ENCODE measurements at places on chromosomes 2 and 18.
A peak's percentile ranks its signal among the peaks of the same experiment; 100 is the strongest.

DNA sequence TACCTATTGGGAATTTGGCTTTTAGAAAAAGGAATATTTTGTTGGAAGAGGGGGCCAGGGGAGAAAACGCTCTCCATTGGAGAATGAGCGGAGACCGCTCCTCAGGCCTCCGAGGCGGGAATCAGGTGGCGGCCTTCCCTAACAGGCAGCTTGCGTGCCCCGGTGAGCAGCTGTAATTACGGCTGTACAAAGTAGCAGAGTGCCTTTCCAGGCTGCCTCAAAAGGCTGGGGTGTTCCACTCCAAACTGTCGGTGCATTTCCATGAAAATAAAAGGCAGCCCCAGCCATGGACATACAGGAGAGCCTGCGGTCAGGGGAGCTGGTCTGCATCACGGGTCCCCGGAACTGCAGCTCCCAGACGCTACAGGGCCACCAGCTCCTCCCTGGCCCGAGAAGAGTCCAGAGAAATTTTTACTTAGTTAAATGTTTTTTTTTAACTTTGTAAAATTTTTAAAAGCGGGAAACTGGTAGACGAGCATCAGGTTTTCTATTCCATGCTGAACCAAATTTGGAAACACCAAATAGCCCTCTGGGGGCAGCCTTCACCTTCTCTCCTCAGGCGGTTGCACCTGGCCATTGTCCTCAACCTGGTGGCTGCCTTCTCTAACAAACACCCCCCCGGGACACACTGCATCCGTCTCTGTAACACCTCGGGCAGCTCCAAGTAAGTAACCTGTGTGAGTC lies 209.3 kb upstream of the SALL3 start:
- no peaks in the 10 kb centered on the region for H3K36me3 ChIP-seq
- DNase-seq: no peak
- H3K27me3 ChIP-seq: no peaks in the 10 kb centered on the region
- no peaks in the 10 kb centered on the region for H3K4me1 ChIP-seq
- H3K27ac ChIP-seq: no peak overlapping the region

GRCh38 chr18:57841568-57841967 lies 38.5 kb upstream of the ATP8B1 start:
- no peaks in the 10 kb centered on the region for H3K36me3 ChIP-seq
- peaks cover 13% of the 10 kb centered on the region for H3K4me1 ChIP-seq
- DNase-seq: no peak
- no peaks in the 10 kb centered on the region for H3K27me3 ChIP-seq
- H3K4me3 ChIP-seq: no peak overlapping the region
- H3K27ac ChIP-seq: no peak overlapping the region

DNA sequence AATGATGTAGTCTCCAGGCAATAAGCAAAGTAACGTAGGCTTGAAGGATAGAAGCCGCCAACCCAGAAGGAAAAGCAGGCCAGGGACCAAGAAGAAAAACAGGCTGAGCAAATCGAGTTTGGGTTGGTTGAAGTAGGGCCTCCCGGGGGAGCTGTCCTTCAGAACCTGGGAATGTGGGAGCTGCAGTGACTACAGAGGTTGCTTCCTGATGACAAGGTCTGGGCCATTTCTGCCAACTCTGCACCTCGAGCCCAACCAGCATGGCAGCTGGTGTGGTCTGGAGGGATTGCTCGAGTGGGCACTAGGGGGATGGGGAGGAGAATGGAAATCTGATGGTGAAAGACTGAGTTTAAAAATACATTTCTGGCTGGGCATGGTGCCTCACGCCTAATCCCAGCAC lies 14.1 kb downstream of the ACMSD start:
- DNase-seq: no peak
- H3K4me3 ChIP-seq: no peak overlapping the region
- H3K27ac ChIP-seq: no peak overlapping the region
- H3K36me3 ChIP-seq: no peaks in the 10 kb centered on the region
- no peaks in the 10 kb centered on the region for H3K27me3 ChIP-seq

DNA sequence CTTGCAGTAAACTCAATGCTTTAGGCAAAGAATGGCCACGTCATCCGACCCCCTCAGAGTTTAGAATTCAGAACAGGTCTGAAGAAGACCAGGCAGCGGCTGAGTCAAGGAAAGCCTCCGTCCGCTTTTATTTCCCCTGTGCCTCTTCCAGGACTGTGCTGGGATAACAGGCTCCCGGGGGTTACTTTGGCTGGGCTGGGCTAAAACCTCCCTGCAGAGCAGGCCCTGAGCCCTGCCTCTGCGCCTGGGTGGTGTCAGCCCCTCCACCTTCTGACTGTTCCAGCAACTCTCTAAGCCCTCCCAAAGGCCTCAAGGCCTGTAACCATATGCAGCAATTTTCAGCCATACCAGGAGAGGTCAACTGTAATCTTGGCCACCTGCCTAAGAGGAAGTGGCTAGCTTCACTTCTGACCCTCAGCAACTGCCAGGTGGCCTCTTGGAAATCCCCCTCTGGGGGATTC lies 166.5 kb downstream of the RPIA start:
- no peak overlapping the region for H3K27ac ChIP-seq
- no peaks in the 10 kb centered on the region for H3K4me1 ChIP-seq
- no peak for DNase-seq
- no peak overlapping the region for H3K4me3 ChIP-seq

DNA sequence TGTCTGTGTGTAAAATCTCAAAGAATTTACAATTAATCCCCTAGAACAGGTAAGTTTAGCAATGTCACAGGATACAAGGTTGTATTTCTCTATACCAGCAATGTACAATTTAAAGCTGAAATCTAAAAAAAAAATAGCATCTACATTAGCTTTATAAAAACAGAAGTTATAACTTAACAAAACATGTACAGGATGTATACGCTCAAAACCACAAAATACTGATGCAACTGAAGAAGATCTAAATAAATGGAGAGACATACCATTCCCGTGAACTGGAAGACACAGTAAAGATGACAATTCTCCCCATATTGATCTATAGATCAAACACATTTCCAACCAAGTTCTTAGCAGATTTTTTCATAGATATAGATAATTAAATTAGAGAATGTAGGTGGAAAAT lies 17.5 kb upstream of the RANBP2 start:
- no peak for DNase-seq
- no peaks in the 10 kb centered on the region for H3K36me3 ChIP-seq
- no peaks in the 10 kb centered on the region for H3K27me3 ChIP-seq
- no peak overlapping the region for H3K27ac ChIP-seq

DNA sequence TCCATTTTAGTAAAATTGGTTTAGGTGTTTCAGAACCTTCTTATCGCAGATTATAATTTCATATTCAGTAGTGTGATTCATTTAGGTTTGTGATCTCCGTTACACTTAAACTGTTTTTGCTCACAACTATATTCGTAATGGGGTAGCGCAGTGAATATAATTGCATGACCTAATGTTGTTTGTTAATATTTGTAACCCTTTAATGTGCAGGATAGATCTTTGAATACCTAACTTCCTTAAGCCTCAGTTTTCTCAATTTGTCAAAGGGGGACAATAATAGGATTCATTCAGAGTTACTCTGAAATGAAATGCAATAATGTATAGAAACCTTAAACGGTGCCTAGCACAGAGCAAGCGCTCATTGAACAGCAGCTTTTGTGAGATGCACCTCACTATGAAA lies 558 bp upstream of the ZDBF2 start:
- peaks cover 7% of the 10 kb centered on the region for H3K4me1 ChIP-seq
- no peaks in the 10 kb centered on the region for H3K36me3 ChIP-seq
- H3K27ac ChIP-seq: no peak overlapping the region
- peaks cover 31% of the 10 kb centered on the region for H3K27me3 ChIP-seq
- H3K4me3 ChIP-seq: peak overlapping the region; percentile 72
- no peak for DNase-seq

GRCh38 chr2:128357506-128358370 lies 39.1 kb upstream of the HS6ST1 start:
- no peak overlapping the region for H3K4me3 ChIP-seq
- H3K27me3 ChIP-seq: no peaks in the 10 kb centered on the region
- no peaks in the 10 kb centered on the region for H3K36me3 ChIP-seq
- H3K27ac ChIP-seq: no peak overlapping the region
- no peak for DNase-seq

GRCh38 chr2:60552851-60553494 lies 481 bp downstream of the BCL11A start:
- peak overlapping the region; percentile 64 for H3K27ac ChIP-seq
- H3K4me3 ChIP-seq: peak overlapping the region; percentile 91
- H3K36me3 ChIP-seq: no peaks in the 10 kb centered on the region
- DNase-seq: no peak
- H3K27me3 ChIP-seq: peaks cover 10% of the 10 kb centered on the region

DNA sequence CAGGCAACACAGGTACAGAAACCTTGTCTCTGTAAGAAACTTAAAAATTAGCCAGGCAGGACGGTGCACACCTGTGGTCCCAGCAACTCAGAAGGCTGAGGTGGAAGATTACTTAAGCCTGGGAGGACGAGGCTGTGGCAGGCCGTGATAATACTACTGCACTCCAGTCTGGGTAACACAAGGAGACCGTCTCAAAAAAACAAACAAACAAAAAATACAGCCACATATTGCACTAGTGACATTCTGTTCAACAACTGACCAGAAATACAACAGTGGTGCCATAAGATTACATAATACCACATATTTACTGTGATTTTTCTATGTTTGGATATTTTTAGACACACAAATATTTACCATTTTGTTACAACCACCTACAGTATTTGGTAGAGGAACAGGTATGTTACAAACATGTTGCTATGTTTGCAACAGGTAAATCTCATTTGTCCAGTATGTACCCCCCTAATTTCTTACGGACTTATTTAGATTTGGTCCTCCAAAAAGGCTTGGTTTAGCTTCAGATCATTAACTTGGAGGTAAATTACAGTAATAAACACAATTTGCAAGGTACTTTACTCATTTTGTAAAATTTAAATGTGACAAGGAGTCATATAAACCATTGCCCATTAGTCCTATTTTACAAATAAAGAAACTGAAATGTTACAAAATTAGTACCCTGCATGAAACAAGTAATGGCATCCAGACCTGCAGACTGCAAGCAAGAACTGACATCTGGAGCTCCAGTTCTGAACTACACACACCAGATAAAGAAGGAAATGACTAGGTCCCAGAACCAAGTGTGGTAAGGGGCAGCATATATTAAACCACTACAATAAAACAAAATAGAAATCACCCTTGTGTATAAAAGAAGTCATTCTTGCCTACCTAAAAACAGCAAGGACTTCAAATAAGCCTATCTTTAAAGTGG lies 36.8 kb downstream of the TRIP12 start:
- H3K27ac ChIP-seq: no peak overlapping the region
- no peak for DNase-seq
- H3K27me3 ChIP-seq: no peaks in the 10 kb centered on the region
- no peak overlapping the region for H3K4me3 ChIP-seq

DNA sequence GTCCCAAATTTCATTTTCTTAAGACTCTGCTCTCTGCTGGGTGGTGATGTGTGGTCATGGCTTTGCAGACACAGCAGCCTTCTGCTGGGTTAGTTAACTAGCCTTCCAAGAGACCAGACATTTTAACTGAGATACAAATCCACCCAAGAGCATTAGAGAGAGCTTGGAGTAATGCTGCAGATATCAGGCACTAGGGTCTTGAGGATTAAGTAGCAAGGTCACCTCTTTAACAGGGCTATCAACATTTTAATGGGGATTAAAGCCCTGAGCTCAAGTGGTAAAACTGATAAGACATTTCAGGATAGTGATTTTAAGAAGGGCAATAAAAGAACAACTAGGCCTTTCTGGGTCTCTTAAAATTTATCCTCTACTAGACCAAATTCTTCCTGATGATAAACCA lies 461.2 kb downstream of the MEIS1 start:
- H3K27me3 ChIP-seq: no peaks in the 10 kb centered on the region
- H3K4me1 ChIP-seq: no peaks in the 10 kb centered on the region
- no peak for DNase-seq
- no peaks in the 10 kb centered on the region for H3K36me3 ChIP-seq
- no peak overlapping the region for H3K4me3 ChIP-seq

- peak; percentile 19 for DNase-seq
- H3K4me3 ChIP-seq: no peak overlapping the region
- H3K27ac ChIP-seq: peak overlapping the region; percentile 23
Measured at GRCh38 chr2:160695402-160696086, 201.9 kb upstream of the RBMS1 start.

GRCh38 chr2:44348400-44348799 lies 12.9 kb downstream of the PREPL start:
- no peak overlapping the region for H3K4me3 ChIP-seq
- no peak for DNase-seq
- H3K27me3 ChIP-seq: no peaks in the 10 kb centered on the region
- no peaks in the 10 kb centered on the region for H3K36me3 ChIP-seq
- H3K4me1 ChIP-seq: no peaks in the 10 kb centered on the region
- H3K27ac ChIP-seq: no peak overlapping the region

GRCh38 chr2:236395067-236395466 lies 130.9 kb upstream of the ASB18 start:
- no peaks in the 10 kb centered on the region for H3K36me3 ChIP-seq
- DNase-seq: no peak
- H3K27ac ChIP-seq: no peak overlapping the region
- no peaks in the 10 kb centered on the region for H3K27me3 ChIP-seq
- H3K4me1 ChIP-seq: no peaks in the 10 kb centered on the region

DNA sequence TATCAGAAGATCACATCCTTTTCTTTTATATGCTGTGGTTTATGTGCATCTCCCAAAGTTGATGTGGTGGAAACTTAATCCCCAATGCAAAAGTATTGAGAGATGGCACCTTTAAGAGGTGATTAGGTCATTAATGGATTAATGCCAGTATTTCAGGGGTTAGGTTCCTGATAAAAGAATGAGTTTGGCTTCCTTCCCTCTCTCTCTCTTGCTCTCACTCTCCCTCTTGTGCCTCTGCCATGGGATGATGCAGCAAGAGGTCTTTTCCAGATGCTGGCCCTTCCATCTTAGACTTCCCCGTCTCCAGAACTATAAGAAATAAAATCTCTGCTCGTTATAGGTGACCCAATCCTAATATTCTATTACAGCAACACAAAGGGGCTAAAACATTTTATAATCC lies 85.0 kb downstream of the TTC27 start:
- H3K27me3 ChIP-seq: no peaks in the 10 kb centered on the region
- H3K27ac ChIP-seq: no peak overlapping the region
- no peak overlapping the region for H3K4me3 ChIP-seq
- peaks cover 28% of the 10 kb centered on the region for H3K4me1 ChIP-seq
- no peak for DNase-seq

GRCh38 chr2:231600619-231601355 lies 8.1 kb downstream of the TEX44 start:
- H3K27me3 ChIP-seq: no peaks in the 10 kb centered on the region
- no peak for DNase-seq
- H3K4me1 ChIP-seq: peaks cover 13% of the 10 kb centered on the region
- no peak overlapping the region for H3K27ac ChIP-seq
- H3K4me3 ChIP-seq: no peak overlapping the region
- H3K36me3 ChIP-seq: no peaks in the 10 kb centered on the region

- DNase-seq: no peak
- H3K27ac ChIP-seq: no peak overlapping the region
- H3K4me1 ChIP-seq: peaks cover 24% of the 10 kb centered on the region
- no peaks in the 10 kb centered on the region for H3K27me3 ChIP-seq
Measured at GRCh38 chr18:23723121-23723520, 33.9 kb downstream of the LAMA3 start.

DNA sequence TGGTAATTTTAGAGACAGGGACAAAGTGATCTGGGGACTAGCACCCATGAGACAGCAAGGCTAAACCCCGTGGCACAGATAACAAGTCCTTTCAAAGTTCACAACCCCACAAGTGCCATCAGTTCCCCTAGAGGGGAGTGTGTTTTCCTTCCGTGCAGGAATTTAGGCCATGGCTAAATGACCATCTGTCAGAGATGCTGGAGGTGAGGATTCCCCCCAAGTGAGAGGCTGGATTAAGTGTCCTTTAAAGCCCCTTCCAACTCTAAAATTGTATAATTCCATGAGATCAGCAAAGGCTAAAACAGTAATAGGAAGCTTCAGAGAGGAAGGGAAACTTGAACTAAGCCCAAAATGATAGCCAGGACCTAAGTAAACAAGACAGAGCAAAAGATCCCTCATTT lies 8.7 kb downstream of the FEZ2 start:
- H3K27me3 ChIP-seq: no peaks in the 10 kb centered on the region
- no peak for DNase-seq
- no peak overlapping the region for H3K27ac ChIP-seq
- H3K4me3 ChIP-seq: no peak overlapping the region

Measured in keratinocyte (primary cell).